ENCODE measurements at places on chromosomes 7 and 10. TPM values are rescaled to one million over a fixed set of nuclear protein-coding genes. Genes with fewer than 3 reads are reported as not detected.

DNA sequence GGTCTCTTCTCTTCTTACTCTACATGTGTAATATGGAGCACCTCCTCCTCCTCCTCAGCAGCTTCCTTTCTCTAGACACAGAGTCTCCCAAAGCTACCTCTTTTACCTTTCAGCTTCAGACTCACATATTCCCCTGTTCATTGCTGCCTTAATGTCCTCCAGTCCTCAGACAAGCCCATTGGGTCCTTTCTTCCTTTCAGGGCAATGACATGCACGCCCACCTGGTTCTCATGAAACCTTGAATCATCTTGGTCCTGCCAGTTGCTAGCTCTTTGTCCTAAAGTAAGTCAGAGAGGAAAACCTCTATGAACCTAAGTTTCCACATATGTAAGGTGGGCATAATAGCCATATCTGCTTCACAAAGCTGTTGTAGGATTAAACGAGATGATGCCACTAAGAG, 227.0 kb downstream of the RPS24 start:
- DNase-seq, result no peak
- no peak overlapping the region for H3K27ac ChIP-seq
- H3K4me3 ChIP-seq, result no peak overlapping the region

DNA sequence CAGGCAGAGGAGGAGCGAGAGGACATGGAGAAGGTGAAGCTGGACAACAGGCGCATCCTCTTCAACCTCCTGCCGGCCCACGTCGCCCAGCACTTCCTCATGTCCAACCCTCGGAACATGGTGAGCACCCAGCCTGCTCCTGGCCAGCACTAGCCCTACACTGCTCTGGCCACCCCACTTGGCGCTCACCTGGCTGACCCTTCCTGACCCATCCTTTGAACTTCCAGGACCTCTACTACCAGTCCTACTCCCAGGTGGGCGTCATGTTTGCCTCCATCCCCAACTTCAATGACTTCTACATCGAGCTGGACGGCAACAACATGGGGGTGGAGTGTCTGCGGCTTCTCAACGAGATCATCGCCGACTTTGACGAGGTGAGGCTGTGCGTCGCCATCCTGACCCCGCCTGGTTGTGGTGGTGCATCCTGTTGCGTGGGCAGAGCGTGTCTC, 129.2 kb downstream of the ADCY1 start:
- DNase-seq, result no peak
- no peak overlapping the region for H3K4me3 ChIP-seq
- H3K36me3 ChIP-seq, result no peaks in the 10 kb centered on the region
- H3K27me3 ChIP-seq, result no peaks in the 10 kb centered on the region
- H3K4me1 ChIP-seq, result no peaks in the 10 kb centered on the region
- no peak overlapping the region for H3K27ac ChIP-seq

The CHCHD2 gene
- total RNA-seq, result 137 TPM

- DNase-seq, result no peak
- H3K36me3 ChIP-seq, result no peaks in the 10 kb centered on the region
- peaks cover 2% of the 10 kb centered on the region for H3K4me1 ChIP-seq
- H3K27me3 ChIP-seq, result peaks cover 16% of the 10 kb centered on the region
- no peak overlapping the region for H3K4me3 ChIP-seq
Observed at GRCh38 chr10:132499367-132499685, 38.3 kb upstream of the INPP5A start.

The RADIL gene
- total RNA-seq, result 2.0 TPM

DNA sequence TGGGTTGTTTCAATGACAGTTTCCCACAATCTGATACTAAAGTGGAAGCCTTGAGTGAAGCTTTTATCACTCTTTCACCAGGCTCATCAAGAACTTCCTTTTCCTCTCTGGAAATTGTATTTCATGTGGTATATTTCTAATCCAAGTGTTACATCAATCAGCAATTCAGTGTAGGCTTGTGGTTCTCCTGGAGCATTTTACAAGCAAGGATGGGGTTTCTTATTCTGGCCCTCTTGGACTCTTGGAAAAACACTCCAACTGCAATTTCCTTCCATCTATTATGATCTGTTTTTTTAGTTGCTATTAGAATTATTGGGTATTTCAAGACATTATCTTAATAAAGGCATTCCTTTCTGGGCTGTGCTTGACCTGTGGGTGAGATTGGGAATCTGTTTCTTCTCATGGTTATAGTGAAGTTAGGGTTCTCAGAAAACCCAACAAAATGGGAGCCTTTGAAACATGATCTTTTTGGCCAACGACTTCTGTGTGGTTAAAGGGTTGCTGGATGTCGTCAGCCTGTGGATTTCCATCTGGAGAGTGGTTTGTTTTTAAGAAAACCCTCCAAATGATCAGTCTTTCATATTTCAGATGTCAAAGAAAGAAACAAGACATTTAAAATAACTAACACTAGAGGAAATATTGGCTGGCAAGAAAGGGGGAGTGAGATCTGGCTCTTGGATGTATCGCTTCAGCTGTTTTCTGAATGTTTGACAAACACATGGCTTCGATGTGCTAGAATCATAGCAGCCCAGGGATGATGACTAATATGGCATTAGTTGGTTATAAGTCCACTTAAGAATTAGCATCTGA, 540.2 kb downstream of the LRMDA start:
- H3K4me3 ChIP-seq, result no peak overlapping the region
- H3K4me1 ChIP-seq, result peaks cover 11% of the 10 kb centered on the region
- H3K36me3 ChIP-seq, result no peaks in the 10 kb centered on the region
- no peak overlapping the region for H3K27ac ChIP-seq

DNA sequence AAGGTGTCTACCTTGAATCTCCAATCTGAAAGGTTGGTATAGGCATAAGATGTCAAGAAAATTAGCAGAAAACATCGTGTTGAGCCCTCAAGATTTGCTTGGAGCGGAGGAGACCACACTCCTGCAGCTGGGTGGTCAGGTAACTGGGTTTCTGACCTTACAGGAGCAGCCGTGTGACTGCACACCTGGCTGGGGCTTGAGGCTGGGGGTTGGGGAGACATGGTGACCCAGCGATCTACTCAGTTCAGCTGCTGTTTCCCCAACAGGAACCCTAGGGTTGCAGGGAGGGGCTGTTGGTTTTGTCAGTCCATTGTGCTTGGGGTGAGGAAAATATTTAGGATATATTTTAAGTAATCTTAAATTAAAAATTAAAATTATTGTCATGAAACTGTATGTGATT, 147.0 kb upstream of the ZNF32 start:
- peaks cover 24% of the 10 kb centered on the region for H3K27me3 ChIP-seq
- DNase-seq, result no peak
- H3K27ac ChIP-seq, result no peak overlapping the region
- no peaks in the 10 kb centered on the region for H3K36me3 ChIP-seq

The TMEM176A gene
- total RNA-seq, result 8.0 TPM

GRCh38 chr7:82528577-82529310, 85.2 kb upstream of the CACNA2D1 start:
- no peaks in the 10 kb centered on the region for H3K4me1 ChIP-seq
- H3K36me3 ChIP-seq, result no peaks in the 10 kb centered on the region
- H3K4me3 ChIP-seq, result no peak overlapping the region
- DNase-seq, result no peak

- no peaks in the 10 kb centered on the region for H3K36me3 ChIP-seq
- peaks cover 24% of the 10 kb centered on the region for H3K4me1 ChIP-seq
- no peak for DNase-seq
- no peaks in the 10 kb centered on the region for H3K27me3 ChIP-seq
Observed at GRCh38 chr10:118062798-118063238, 16.1 kb upstream of the RAB11FIP2 start.

- peaks cover 3% of the 10 kb centered on the region for H3K27me3 ChIP-seq
- H3K4me1 ChIP-seq, result peaks cover 12% of the 10 kb centered on the region
- no peaks in the 10 kb centered on the region for H3K36me3 ChIP-seq
- no peak overlapping the region for H3K4me3 ChIP-seq
- H3K27ac ChIP-seq, result no peak overlapping the region
- DNase-seq, result no peak
Observed at GRCh38 chr10:28797904-28798371, 120.6 kb downstream of the BAMBI start.

DNA sequence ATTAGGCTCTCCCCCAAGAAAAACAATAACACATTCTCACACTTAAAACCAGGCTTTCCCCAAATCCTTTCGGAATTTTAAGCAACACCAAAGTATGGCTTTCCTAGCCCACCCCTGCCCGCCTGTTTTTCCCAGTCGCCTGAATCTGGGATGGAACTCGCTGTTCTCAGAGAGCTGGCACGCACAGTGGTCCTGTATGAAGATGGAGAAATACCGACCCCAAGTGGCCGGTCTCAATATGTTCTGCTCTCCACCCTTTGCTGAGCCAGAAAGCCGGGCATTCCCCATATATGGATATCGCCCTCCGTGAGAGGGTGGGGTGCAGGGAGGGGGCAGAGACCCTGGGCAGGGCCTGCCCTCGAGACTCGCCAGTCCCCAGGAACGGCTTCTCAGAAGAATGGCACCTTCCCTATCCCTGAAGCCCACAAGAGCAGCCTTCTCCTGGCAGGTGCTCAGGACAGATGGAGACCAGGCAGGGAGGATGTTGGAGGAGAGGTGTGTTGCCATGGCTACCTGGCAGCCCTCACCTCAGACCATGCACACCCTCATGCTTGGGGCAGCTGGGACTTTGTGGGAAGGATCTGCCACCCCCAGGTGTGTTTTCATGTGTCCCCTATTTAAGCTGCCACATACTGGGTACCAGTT, 3.4 kb downstream of the TACR2 start:
- DNase-seq, result no peak
- peaks cover 10% of the 10 kb centered on the region for H3K4me1 ChIP-seq
- H3K4me3 ChIP-seq, result no peak overlapping the region
- H3K36me3 ChIP-seq, result no peaks in the 10 kb centered on the region
